ENCODE measurements at places on chromosomes 1 and 21.
A peak's percentile ranks its signal among the peaks of the same experiment; 100 is the strongest.

DNA sequence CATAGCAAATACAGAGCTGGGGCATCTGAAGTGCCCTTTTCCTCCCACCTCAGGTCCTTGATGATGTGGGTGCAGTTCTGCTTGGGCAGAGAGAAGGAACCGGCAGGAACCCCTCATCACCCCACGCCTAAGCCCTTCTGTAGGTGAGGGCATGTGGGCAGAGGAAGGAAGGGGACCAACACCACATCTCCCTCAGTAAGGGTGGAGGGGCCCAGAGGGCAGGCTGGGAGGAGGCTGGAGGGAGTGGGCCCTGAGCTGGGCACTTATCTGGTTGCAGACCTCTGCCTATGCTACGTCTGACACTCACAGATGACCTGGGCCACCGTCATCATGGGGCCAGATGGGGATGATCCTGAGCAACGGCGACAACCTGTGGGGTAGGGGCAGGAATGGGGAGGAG lies 11.0 kb downstream of the ZNF687 start:
- DNase-seq: no peak

GRCh38 chr1:47756411-47756810 lies 240.8 kb downstream of the TRABD2B start:
- no peak for DNase-seq

- no peak for DNase-seq
Measured at GRCh38 chr1:10829965-10830515, 33.6 kb upstream of the CASZ1 start.

DNA sequence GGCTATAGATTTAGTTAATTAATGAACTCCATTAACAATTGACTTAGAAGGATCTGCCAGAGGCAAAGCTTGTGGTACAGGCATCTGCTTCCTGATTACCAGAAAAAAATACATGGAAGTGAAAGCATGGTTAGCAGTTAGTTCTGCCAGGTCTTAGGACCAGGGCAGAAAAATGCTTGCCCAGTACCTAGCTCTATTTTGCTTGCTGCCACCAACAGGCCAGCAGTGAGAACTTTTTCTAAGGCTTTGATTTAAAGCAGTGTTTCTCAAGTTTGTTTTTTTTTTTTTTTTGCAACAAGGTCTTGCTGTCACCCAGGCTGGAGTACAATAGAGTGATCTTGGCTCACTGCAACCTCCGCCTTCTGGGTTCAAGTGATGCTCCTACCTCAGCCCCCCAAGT lies 16.4 kb upstream of the MTF1 start:
- no peak for DNase-seq

- DNase-seq: no peak
Measured at GRCh38 chr1:167345386-167345733, 124.7 kb downstream of the POU2F1 start.

- no peak for DNase-seq
Measured at GRCh38 chr1:64675718-64676345, 69.0 kb upstream of the RAVER2 start.

DNA sequence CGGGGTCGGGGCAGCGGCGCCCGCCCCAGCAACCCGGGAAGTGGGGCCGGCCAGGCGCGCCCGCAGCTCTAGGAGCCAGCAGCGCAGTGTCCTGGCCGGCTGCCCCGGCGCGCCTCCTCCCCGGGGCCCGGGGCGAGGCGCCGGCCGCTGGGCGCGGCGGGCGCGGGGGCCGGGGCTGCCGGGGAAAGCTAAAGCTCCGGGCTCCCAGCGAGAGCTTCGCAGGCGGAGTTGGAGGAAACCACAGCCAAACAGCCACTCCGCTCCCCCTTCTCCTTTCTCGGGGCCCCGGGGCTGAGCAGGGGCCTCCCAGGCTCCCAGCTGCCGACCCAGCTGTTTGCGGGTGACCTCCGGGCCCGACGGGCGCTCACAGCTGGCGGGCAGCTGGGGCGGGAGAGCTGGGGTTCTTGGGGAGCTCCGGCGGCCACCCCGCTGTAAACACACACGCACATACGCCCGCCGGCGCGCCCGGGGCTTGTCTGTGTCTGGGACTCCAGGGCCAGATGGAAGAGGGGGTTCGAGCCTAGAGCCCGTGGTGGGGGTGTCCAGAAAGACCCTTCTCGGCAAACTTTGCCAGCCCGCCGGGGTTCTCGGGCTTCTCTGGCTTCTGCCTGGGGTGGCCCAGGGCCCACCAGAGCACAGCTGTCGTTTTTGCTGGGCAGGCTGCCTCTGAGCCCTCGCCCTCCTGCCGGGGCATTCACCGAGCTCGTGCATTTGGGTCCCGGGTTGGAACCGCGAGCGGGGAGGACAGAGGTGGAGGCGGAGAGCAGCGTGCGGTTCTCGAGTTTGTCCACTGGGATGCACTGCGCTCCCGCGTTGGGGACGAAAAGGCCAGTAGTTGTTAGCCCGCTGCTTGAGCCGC lies 1.5 kb downstream of the AJAP1 start:
- DNase-seq: peak; percentile 50

- DNase-seq: no peak
Measured at GRCh38 chr1:52403566-52404115, 582 bp downstream of the ORC1 start.

GRCh38 chr1:205567716-205568115 lies 63.2 kb downstream of the CDK18 start:
- DNase-seq: no peak

- no peak for DNase-seq
Measured at GRCh38 chr1:92037400-92037799, 7.6 kb downstream of the EPHX4 start.

GRCh38 chr1:184272175-184272866 lies 114.5 kb upstream of the C1orf21 start:
- no peak for DNase-seq

GRCh38 chr1:165564561-165564960 lies 20.8 kb downstream of the LRRC52 start:
- no peak for DNase-seq

DNA sequence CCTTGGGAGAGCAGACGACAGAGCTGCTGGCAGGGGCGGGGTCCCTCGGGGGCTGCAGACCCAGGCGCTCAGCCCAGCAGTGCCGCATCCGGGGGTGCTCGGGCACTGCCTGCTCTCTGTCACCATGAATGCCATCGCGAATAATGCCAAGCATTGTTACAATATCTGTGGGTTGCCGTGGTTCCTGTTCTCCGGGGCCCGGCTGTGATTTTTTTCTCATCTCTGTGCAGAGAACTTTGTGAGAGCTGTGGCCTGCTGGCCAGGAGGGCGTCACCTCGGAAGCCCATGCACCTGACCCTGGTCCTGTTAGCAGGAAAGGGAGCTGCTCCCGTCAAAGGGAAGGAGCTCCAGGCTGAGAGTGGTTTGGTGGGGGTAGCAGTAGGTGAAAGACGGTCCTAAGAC lies 70.4 kb downstream of the PRDM16 start:
- no peak for DNase-seq

- DNase-seq: no peak
Measured at GRCh38 chr1:68175621-68176398, 56.5 kb downstream of the WLS start.

DNA sequence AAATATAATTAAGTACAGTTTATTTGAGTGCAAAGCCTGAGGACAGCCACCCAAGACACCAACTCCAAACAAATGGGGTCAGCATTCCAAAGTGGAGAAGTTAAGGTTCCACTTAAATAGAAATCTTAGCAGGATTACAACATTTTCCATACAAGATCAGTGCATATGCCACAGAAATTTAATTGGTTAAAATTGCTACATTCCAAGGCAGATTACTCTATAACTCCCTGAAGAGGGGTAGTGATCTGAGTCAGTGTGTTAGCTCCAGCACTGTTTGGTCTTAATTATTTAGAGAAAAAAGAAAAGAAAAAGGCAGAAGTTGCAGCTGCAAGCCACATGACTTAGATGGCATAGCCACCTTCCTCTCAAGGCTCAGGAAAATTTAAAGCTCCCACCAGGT lies 297.5 kb downstream of the HHIPL2 start:
- no peak for DNase-seq

DNA sequence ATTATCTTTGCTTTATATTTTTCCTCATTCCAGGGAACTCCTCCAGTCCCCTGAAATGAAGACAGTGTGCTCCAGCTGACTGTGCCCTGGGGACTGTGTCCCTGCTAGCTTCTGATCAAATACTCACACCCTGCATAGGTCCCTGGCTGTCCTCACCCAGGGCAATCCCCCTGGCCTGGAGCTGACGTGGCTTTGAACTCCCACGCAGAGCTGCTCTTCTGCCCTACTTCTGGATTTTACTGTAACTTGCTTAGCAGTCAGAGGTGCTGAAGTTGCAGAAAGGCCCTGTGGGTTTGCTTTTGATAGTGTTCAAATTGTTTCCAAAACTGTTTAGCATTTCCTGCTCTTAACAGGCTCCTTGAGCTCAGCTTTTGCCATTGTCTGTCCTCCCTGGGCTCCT lies 186.5 kb downstream of the FASLG start:
- DNase-seq: no peak

DNA sequence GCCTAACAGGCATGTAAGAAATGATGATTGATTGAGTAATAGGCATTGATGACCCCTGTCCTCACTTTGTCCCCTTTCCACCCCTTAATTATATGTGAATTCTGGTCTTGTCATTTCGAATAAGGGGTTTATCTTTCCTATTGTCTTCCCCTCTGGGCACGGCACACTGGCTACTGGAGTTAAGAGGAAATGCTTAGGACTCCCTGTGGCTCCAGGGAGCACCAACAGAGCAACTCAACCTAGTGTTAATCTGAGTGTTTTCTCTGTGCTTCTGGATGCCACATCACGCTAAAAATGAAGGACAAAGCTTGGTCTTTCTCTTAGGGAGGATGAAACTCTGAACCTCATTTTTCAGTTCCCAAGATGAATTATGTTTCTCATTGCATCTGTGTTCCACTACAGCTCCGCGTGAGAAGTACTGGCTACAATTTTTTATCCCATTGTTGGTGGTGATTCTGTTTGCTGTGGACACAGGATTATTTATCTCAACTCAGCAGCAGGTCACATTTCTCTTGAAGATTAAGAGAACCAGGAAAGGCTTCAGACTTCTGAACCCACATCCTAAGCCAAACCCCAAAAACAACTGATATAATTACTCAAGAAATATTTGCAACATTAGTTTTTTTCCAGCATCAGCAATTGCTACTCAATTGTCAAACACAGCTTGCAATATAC lies 5.3 kb downstream of the FCER1A start:
- no peak for DNase-seq

DNA sequence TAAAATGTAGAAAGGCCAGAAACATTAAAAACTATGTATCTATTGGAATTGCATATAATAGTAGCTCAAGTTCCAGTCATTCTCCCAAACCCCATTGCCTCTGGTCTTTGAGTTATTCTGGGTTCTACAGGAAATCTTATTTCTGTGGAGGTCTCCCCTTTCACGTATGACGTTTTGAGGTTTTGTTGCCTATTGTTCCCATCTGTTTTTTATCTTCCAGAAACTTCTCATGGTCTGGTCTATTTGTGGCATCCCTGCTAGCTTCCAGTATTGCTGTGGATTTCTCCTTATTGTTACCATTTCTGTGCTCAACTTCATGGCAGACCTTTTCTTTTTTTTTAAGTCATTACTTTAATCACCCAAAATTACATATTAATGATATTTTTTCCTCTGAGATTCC lies 43.3 kb downstream of the DTL start:
- no peak for DNase-seq

DNA sequence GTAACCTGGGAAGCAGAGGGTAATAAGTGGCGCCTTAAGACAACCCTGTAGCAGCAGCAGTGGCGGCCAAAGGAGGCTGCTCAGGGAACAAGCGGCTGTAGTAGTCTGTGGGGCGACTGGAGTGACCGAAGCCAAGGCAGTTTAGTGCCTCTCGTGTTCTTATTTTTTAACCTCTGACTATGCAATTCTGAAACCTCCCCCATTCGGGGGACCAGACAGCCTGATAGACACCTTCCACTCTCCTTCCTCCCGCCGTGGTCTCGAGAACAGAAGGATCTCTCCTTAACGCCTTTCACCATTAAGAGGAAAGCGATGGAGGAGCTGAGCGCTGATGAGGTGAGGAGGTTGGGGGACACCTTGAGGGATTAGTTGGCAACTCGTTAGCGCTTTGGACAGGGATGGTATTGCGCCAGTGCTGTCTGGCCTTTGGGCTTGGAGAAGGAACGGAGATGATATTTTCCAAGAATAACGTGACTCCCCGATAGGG lies 644 bp downstream of the UBE4B start:
- peak; percentile 15 for DNase-seq

DNA sequence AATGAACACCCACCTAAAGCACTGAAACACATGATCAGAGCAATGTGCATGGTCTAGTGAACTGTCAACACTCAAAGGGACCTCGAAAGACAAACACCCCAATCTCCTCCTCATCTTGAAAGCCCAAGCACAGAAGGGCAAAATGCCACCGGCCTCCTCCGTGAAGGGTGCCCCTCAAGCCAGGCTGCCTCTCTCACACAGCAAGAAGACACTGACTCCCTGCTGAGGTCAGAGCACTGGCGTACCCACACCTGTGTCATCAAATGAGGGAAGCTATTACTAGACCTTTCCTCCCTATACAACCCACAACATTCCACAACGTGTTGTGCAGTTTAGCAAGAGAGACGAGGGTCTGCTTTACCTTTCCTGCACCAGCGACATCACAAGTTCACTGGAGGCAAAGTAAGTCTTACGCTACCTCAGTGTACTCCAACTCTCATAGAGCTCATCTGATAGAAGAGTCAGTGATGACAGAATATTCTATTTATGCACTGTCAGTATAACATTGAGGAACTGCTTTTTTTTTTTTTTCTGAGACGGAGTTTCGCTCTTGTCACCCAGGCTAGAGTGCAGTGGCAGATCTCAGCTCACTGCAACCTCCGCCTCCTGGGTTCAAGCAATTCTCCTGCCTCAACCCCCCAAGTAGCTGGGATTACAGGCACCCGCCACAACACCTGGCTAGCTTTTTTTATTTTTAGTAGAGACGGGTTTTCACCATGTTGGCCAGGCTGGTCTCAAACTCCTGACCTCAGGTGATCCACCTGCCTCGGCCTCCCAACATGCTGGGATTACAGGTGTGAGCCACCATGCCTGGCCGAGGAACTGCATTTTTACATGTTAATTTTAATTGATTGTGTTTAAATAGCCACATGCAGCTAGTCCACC lies 3.3 kb downstream of the SH3BP5L start:
- no peak for DNase-seq

- DNase-seq: no peak
Measured at GRCh38 chr1:164716992-164717703, 158.2 kb downstream of the PBX1 start.

DNA sequence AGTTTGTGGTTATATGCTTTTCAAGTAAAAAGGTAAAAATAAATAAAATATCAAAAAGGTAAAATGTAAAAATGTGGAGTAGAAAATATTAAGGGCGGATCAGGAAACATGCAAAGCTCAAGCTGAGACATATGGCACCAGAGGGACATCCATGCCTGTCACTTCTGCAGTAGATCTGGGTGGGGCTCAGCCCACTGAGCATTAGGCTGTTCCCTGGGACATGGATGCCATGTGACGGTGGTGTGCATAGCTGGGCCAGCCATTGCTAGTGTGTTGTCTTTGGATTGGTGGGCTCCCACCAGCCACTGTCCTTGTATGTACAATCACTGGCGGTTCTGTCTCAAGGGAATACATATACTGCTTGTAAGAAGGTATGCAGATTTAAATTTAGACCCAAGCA lies 3.0 kb downstream of the TTC13 start:
- no peak for DNase-seq

- peak; percentile 48 for DNase-seq
Measured at GRCh38 chr1:157073944-157074685, 25.5 kb downstream of the ETV3L start.
